ENCODE measurements at places on chromosomes 6 and 20.

DNA sequence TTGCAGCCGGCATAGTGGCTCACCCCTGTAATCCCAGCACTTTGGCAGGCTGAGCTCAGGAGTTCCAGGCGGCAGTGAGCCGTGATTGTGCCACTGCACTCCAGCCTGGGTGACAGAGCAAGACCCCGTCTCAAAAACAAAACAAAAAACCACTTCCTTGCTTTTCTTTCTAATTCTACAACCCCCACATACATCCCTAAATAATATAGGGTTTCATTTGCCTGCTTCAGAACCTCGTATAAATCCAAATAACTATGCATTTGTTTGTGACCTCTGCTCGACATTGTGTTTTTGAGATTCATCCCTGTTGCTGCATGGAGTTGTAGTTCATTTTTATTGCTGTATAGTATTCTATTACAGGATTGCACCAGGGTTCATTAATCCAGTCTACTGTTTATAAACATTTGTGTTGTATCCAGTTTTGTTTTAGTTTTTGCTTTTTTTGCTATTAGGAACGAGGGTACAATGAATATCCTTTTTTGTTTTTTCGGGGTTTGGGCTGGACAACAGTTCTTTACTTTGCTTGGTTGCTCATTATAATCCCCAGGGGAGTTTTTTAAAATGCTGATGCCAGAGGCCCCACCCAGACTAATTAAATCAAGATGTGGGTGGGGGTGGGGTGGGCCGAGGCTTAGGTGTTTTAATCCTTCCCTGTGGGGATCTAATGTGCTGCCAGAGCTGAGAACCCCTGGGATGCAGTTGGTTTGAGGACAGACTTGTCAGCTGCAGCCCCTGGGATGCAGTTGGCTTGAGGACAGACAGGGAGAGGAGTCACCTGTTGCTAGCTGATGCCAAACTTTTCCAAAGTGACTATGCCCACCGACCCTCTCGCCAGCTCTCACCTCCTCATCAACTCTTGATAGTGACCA lies 2.4 kb upstream of the SNAI1 start:
- no peak for DNase-seq

DNA sequence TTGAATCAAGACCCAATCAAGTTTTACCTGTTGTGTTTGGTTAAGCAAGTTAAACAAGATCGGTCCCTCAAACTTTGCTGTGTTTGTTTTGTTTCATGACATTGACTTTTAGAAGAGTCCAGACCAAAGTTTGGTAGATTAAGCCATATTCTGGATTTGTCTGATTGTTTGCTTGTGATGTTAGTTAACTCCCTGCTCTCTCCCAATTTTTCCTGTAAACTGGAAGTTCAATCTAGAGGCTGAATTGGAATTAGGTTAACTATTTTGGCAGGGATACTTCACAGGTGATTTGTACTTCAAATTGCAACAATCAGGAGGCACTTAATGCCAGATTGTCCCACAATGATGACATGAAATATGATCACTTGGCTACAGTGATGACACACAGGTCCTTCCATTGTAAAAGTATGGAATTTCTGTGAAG lies 13.6 kb upstream of the SH3BGRL2 start:
- DNase-seq, result no peak

GRCh38 chr6:33073431-33073871 lies at the start of gene HLA-DPA1:
TSS of gene HLA-DPA1 (minus strand) at chr6:33073649.
- DNase-seq, result no peak

DNA sequence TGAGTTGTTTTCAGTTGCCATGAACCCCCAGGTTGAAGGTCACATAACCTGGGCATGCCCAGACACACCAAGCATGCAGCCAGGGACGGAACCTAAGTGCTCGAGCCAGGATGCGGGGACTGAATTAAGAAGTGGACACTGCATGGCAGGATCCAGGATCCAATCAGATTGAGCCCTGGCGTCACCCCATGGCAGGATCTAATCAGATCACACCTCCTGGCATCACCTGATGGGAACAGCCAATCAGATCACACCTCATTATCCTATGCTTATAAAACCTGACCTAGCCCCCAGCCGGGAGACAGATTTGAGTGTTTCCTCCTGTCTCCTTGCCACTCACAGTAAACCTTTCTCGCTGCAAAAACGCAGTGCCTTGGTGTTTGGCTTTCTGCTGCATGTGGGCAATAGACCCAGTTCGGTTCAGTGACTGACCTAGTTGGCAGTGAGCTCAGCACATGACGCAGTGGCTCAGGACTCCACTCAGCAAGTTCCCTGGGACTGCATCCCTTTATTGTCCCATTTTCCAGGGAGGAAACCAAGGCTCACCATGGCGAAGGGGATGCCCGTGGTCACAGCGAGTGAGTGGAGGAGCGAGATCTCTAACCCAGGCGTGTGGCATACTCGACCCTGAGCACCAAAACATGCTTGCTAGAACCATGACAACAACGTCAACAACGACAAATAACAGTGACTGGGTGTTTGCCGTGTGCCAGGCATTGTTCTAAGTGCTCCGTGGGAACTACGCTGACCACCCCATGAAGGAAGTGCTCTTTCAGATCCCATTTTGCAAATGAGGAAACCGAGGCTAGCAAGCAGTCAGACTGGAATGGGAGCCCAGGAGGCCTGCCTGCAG lies 66.3 kb downstream of the RBM38 start:
- no peak for DNase-seq

GRCh38 chr20:37299718-37300528 lies 10.5 kb downstream of the MANBAL start:
- no peak for DNase-seq

DNA sequence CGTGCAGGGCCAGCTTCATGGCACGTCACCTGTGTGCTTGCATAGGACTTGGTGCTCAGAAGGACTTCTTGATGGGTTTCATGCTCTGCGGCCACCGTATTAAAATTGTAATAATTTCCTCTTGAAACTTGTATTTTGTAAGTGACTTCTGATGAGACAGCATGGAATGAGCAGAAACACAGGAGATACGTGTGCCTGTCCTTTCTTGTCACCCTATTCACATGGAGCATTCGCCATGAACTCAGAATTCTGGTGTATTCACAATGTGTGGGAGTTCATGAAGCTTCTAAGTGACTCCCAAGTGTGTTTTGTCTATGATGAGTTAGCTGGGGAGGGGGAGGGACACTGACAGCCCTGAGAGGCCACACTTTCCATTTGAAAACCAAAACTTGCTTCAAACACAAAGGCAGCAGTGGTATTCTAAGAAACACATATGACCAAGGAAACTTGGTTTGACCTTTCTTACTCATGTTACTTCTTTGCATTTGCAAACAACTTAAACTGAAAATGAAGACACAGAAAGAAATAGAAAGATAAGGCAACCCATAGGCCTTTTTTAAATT lies 92.1 kb upstream of the NEDD9 start:
- no peak for DNase-seq

- no peak for DNase-seq
These were observed 442.6 kb upstream of the MARCKS start for GRCh38 chr6:113414511-113414910.

GRCh38 chr6:11233673-11234573 lies 1.5 kb upstream of the NEDD9 start:
- DNase-seq, result no peak

DNA sequence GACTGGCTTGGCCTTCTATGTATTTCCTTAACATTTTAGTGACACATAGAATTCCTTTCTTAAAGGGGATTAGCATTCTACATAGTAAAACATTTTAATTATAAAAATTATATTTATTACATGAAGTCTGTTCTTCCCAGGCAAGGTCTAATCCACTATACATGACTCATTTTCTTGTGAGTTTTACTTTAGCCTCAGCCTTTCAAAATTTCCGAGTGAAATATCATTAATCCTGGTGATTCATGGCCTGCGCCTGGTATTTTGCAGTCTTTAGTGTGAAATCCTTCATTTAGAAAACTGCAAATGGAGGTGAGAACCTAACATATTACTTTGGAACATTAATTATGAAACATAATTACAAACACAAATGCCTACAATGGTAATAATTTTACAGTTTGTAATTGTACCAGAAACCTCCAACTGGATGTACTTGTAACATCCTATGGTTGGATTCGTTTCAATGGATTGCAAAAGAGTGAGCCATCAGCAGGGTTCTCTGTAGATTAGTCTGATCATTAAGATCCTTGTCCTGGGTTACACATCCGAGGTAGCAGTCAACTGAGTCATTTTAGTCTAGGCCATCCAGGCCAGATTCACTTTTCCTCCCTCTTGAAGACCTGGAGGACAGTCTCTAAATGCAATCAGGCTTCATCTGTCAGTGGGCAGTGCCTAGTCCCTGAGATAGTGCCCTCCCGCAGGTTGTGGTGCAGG lies 272.0 kb downstream of the PACRG start:
- no peak for DNase-seq
